ENCODE measurements at places on chromosomes 7 and 10. TPM values are rescaled to one million over a fixed set of nuclear protein-coding genes. Genes with fewer than 3 reads are reported as not detected.

Gene PDIA4
- 120 TPM for total RNA-seq

Gene FRAT1
- total RNA-seq: 12.4 TPM

Gene ADARB2
- not detected for total RNA-seq

Gene EPO
- not detected for total RNA-seq

Gene GOLGA7B
- total RNA-seq: 0.08 TPM

Gene PRSS1
- total RNA-seq: not detected

Gene PPP1R17
- not detected for total RNA-seq

Gene TLL2
- total RNA-seq: 0.97 TPM

GRCh38 chr10:75733135-75733890, 301.9 kb downstream of the LRMDA start:
- no peak for DNase-seq

DNA sequence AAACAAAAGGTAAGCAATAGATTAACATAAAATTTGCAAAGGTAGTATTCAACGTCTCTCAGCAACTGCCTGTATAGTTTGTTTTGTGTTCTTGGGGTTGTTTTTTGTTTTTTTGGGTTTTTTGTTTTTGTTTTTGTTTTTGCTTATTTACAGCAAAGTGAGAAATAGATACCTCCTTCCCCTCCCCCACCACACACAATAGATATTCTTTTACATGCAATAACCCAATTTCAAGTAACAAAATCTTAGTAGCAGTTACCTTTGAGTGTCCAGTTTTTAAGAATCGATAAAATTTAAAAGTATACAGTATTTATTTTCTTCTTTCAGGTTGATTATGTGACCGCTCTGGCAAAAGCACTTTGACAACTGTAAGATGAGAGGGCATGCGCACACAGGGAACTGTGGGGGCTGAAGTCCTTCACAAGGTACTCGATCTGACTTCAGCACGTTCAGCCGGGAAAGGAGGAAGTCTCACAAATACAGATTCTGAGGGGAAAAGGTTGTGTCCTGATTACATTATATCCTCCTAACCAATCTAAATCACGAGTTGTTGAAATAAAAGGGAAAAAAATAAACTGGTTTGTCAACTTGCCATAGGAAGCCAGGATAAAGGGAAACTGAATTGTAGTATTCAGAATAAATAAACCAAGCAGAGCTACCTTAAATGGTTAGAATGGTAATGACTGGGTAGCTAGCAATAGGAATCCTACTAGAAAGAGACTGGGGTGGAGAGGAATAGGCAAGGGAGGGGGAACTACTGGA, 47.8 kb downstream of the CPEB3 start:
- DNase-seq: peak; percentile 77

GRCh38 chr7:48245751-48246472, 74.7 kb downstream of the ABCA13 start:
- DNase-seq: no peak

DNA sequence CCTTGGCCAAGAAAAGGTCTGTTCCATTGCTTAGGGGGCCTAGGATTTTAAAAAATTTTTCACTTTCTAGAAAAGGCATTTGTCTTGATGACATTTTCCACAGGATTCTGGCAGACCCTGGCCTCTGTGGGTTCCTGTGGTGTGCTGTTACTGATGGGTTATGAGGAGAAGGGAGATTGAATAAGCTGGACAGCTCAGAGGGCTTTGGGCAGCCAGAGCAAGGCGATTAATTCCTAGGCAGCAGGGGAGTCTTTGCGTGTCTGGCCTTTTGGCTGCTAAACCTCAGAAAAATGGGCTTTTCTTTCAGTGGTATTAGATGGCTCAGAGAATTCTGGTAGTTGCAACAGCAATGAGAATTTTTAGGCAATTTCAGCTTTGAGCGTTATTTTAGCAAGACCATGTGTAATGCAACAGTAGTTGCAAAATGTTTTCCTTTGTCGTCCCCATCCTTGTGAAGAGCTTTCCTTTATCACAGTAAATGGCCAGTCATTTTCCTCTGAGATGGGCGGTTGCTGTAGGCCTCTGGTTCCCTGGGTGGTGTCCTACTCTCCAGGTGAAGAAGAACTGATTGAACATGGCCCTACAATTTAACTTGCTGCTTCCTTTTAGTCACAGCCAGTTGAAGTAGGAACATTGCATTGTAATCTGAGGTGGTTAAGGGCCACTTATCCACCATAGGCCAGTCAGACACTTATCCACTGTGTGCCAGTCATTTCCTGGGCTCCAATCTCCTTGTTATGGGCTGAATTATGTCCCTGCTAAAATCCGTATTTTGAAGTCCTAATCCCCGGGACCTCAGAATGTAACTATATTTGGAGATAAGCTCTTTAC, 43.2 kb downstream of the SH2D4B start:
- no peak for DNase-seq

DNA sequence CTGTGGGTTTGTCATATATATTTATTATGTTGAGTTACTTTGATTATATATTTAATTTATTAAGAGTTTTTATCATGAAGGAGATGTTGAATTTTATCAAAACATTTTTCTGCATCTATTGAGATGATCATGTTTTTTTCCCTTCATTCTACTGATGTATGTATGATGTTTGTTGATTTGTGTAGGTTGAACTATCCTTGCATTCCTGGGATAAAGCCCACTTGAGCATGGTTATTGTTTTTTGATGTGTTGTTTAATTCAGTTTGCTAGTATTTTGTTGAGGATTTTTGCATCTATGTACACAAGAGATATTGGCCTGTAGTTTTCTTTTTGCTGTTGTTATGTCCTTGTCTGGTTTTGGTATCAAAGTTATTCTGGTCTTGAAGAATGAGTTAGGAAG, 31.1 kb downstream of the SCART1 start:
- DNase-seq: no peak

- DNase-seq: no peak
Measured at GRCh38 chr7:45451342-45452035, 122.7 kb upstream of the ADCY1 start.

DNA sequence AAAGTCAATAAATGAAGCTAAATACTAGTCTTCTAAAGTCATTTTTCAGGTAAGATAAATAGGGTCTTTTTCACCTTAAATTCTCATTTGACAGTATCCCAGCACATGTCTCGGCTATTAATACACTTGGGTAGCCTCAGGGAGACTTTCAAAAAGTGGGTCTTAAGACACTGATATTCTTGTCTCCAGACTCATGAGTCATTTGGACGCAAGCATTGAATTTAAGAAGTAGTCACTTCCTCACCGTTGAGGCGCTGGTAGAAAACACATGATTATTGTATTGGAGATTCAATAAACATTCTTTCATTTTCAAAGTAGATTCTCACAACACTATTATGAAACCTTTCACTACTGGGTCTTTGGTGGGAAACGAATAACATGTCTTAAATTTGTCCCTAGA, 108.9 kb upstream of the SP8 start:
- DNase-seq: no peak

DNA sequence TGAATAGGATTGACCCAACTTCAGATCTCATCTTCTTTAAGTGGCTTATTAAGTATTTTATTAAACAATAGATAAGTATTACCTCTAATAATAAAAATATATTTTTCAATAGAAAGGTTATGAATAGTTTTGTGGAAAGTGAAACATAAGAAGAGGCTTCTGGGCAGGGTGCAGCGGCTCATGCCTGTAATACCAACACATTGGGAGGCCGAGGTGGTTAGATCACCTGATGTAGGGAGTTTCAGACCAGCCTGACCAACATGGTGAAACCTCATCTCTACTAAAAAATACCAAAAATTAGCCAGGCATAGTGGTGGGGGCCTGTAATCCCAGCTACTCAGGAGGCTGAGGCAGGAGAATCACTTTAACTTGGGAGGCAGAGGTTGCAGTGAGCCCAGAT, 26.5 kb downstream of the GPR85 start:
- no peak for DNase-seq

GRCh38 chr7:140604760-140605159, 35.9 kb downstream of the DENND2A start:
- DNase-seq: no peak

- DNase-seq: no peak
Measured at GRCh38 chr10:72702868-72703581, 11.1 kb downstream of the MCU start.

- no peak for DNase-seq
Measured at GRCh38 chr7:75905785-75906604, 9.0 kb upstream of the POR start.

GRCh38 chr10:12965571-12965970, 35.9 kb downstream of the CCDC3 start:
- DNase-seq: no peak

DNA sequence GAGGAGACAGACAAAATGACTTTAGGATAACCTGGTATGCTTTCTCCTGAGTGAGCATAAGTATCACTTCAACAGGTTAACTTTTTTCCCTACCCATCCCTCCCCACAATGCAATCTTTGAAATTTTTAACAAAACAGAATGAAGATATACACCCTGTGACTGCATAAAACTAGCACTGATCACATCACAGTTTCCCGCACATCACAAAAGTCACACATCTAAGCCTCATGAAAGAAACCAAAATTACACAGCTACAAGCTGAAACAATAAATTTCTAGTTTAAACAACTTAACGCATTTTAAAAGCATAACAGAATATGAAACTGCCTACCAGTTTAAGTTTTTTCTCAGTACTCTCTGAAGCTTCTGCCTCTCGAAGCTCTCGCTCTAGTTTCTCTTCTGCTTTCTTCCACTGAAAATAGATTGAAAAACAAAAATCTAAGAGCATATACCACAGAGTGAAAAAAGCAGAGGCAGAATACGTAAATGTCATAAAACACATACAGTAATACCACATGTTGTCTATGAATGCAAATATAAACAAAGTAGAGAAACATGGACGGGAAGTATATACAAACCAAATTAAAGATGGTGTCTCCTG, 18.1 kb downstream of the NOC3L start:
- DNase-seq: peak; percentile 55

- DNase-seq: no peak
Measured at GRCh38 chr10:126253611-126253998, 134.7 kb downstream of the ADAM12 start.

Measured in OCI-LY7 (cell line).